ENCODE measurements at places on chromosomes 6 and 20.

DNA sequence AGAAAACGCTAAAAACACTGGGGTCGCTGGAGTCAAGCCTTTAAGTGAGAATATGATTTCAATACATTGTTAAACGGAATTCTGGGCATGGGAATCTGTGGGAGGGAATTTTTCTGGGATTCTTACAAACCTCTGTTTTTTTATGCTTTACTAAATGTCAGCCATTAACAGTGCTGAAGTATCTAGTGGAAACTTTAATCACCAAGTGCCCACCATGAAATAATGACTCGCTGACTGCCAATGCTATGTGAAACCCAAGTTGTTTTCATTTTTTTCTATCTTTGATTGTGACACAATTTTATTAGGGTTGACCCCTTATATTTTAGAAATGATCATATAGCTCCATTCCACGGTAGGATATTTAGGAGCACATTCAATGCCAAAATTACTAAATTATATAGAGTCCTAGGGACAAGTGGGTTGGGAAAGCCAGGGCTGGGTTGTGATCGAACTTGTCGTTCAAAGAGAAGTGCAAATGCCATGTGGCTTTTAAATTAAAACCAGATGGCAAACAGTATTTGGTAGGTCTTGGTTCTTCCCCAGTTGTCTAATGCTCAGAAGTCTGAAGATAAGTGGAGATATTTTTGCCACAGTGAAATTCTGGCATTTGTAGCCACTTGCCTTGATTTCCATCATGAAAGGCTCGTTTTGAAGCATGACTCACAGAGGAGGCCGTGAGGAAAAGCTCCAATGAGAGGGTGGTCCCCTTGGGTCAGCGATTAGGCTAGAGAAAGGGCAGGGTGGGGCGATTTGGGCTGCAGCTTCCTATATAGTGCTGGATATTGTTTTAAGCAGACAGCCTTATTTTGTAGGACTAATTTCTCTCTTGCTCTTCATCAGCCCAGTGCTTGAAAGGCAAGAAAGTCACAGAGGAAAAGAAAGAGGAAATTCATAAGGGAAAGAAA, 254.4 kb upstream of the JAG1 start:
- DNase-seq, result no peak

- no peak for DNase-seq
Measured at GRCh38 chr6:170292111-170292406, 1.2 kb upstream of the DLL1 start.

GRCh38 chr6:17269840-17270239, 11.3 kb upstream of the RBM24 start:
- DNase-seq, result no peak

DNA sequence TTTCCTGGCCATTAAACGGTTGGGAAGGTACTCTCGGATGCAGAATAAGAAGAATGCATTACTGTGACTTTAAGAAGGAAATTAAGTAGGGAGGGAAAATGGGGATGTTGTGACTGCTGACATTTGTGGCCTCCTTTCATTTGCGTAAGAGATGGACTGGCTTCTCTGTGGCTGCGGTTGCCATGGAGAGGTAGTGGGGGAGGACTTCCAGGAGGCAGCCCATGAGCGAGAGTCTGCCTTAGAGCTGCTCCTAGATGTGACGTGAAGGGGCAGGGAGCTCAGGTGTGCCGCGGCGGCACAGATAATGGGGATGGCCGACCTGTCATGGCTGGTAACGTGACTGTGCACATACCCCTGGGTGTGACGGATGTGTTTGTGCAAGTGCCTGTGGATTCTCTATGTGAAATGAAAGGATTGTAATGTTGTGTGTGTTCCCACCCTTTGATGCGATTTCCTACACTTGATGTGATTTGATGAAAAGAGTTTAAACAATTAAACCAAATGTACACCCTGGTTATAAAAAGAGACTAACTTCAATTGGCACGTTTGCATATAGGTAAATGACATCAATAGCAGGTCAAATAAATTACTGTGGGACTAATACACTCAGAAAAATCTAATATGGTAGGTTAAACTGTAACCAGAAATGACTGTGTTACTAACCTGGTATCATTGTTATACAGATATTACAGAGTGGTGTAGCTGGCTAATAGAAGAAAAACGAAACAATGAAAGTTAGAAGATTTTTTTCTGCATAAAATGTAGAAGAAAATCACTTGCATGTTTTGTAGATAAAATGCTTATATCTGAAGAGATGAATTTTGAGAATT, 48.9 kb downstream of the HIVEP1 start:
- peak; percentile 71 for DNase-seq

- DNase-seq, result no peak
Measured at GRCh38 chr20:24721891-24722568, 227.0 kb upstream of the CST7 start.

DNA sequence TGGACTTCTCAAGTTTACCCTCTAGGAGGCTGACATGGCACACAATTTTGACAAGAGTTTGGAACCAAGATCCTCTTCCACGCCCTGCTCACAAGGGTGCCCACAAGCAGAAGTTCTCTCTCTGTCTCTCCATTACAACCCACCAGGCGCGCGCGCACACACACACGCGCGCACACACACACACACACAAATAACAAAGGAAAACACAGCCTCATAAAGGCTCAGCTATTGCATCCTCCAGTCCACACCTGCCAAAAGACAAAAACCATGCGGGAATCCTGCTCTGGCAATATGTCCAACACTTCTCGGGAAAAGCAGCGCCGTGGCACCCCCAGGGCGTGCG, 870 bp downstream of the PAK5 start:
- no peak for DNase-seq

DNA sequence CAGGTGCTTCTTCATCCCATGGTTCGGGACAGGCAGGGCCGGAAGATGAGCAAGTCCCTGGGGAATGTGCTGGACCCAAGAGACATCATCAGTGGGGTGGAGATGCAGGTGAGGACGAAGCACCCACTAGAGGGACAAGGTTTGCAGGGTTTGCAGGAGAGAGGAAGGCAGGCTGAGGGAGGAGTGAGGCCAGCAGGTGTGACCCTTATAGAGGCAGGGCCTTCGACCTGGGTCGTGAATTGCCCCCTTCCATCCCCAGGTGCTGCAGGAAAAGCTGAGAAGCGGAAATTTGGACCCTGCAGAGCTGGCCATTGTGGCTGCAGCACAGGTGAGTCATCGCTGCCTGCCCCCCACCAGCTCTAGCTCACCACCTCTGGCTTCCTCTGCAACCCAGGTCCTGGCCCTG, 8.4 kb downstream of the VARS2 start:
- no peak for DNase-seq

GRCh38 chr6:101344885-101345284, 48.6 kb upstream of the GRIK2 start:
- no peak for DNase-seq

- DNase-seq, result no peak
Measured at GRCh38 chr6:67935976-67936477, 699.1 kb upstream of the ADGRB3 start.

GRCh38 chr6:147054158-147054557, 150.1 kb upstream of the STXBP5 start:
- DNase-seq, result no peak

DNA sequence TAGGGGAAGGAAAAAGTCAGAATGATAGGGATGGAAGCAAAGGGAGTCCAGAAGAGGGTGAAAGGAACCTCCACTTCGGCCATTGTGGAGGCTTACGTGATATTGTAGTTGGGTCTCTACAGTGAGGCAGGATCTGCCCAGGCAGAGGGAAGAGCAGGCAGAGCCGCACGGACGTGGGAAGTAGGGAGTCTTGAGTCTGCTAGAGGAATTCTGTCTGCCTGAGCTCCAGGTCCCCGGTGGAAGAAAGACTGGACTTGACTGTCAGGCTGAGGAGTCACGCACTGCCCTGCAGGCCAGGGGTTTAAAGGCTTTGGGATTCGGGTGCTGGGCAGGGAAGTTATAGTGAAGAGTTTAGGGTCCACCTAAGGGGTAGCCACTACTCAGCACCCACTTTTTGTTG, 16.4 kb downstream of the TGM6 start:
- no peak for DNase-seq

DNA sequence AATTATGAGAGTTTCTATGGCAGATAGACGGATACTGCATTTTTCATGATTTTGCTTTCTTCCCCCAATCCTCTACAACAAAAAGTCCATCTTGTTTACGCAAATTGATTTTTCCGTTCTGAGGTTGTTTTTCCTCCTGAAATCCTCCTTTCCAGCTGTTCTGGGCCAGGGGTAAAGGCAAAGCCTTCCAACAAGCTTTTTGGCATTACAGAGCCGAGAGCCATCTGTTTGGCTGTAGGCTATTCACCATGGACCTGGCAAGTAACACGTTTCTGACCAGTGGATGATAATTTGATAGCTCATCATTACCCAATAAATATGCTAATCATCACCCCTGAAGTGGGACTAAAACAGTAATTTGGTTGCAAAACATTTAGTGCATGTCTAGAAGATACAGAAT, 226.5 kb downstream of the CBLN4 start:
- no peak for DNase-seq

GRCh38 chr6:105873211-105873704, 212.9 kb upstream of the PRDM1 start:
- no peak for DNase-seq

DNA sequence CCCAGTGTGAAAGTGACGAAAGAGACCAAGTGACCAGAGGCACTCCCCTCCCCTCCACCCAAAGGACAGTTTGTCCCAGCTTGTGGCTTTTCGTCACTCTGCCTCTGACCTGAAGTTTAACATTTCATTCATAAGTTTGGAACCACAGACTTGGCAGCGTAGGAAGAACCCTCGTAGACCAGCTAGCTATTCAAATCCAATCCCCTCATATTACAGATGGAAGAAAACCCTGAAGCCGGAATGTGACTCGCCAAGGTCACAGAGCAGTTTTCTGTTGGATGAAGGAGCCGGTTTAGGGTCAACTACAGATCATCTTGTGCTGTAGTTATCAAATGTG, 3.9 kb upstream of the SYS1 start:
- DNase-seq, result no peak

DNA sequence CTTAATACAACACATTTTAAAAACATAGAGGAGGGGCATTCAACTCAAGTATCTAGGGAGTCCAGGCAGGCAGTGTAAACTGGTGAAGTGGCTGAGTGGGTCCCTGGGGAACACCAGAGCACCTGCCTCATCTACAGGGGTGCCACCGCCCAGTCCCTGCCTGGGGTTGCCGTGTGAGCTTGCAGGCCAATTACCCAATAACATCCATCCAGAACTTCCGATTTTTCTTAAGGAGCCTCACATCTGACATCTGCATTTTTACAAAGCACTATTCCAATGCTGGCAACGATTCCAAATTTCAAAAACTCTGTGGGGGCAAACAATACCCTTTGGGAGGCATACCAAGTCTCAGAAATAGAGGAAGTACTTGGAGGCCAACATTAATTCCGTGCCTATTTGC, 288.4 kb upstream of the TSHZ2 start:
- no peak for DNase-seq

- DNase-seq, result peak; percentile 44
Measured at GRCh38 chr20:32447136-32448027, 89.3 kb downstream of the ASXL1 start.

- no peak for DNase-seq
Measured at GRCh38 chr6:87661016-87661415, 41.0 kb downstream of the AKIRIN2 start.

- no peak for DNase-seq
Measured at GRCh38 chr6:22221211-22221610, 75.6 kb downstream of the PRL start.

- no peak for DNase-seq
Measured at GRCh38 chr6:126300126-126300525, 39.8 kb upstream of the CENPW start.

DNA sequence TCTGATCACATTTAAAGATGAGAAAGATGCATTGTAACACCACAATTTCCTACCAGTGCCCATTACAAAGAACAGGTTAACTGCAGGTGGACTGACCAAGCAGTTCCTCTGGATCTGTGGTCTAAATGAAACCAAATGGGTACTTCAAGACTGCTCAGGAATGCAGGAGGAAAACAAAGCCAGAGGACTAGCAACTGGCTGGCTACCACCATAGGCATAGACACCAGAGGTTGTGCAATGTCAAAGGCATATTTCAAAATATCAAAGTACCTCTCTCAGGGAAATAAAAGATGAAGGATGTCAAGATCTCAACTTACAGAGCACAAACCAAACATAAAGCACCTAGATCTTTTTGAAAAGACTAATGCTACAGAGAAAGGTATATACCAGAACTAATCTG, 65.5 kb downstream of the GMDS start:
- no peak for DNase-seq

- no peak for DNase-seq
Measured at GRCh38 chr6:159745081-159745480, 16.8 kb upstream of the ACAT2 start.

GRCh38 chr6:18388942-18389341, 1.8 kb downstream of the RNF144B start:
- DNase-seq, result no peak

DNA sequence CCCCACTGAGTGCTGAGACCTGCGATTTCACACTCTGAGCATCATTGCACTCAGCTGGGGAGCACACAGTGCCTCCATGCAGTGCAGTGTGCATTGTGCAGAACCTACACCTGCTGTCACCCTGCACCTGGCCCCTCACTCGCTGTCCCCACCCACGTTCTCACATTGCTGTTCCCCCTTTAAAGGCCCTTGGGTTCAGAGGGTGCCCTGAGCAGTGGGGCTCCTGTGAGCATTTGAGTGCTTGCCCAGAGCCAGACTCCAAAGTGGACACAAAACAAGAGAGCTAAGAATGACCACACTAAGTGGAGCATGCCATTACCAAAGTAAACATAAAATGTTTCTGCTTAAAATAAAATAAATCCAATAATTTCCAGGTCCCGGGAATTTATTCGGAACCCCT, 131.0 kb upstream of the CST7 start:
- DNase-seq, result no peak

DNA sequence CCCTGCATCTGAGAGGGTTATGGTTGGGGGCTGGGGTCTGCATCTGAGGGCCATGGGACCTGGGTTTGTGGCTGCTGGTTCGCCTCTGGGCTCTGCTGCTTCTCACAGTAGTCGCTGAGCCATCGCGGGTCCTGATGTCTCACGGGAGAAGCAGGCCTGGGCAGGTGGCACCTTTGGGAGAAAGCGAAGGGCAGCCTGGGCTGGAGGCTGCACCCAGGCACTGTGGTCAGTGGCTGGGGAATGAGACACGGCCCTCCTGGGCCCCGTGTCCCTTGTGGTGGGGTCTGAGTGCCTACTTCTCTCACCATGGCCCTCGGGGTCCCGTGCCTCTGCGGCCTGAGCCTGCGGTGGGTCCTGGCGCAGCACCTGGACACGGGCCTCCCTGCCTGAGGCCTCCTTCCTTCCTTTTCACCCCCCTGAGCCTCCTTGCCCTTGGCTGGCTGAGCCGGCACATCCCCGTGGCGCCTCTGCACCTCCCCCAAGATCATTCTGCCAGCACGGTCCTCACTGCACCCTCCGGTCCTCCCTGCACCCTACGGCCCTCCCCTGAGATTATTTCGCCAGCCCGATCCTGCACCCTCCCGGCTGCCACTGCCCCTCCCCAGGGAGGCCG, 206.0 kb downstream of the ERMARD start:
- DNase-seq, result no peak

DNA sequence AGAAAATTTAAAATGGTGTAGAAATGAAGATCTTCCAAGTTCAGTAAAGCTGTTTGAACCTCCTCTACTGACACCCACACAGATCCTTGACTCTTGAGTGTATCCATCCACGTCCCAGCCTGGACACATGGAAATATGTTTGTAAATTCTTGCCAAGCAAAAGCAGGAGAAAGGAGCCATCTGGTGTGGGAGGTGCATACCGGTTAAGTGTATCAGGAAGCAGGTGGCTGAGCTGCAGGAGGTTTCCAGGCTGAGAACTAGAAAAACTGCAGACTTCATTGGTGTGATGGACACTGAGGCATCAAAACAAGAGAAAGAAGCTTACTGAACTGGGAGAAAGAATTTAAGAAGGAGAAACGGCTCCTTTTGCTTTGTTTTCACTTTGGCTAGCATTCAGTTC, 229.9 kb upstream of the GRIK2 start:
- no peak for DNase-seq

Measured in natural killer cell treated with Interleukin-12 subunit alpha and Interleukin-12 subunit beta and Interleukin-15 and Interleukin-18, amount 100 ng/mL, for 72 hours (primary cell).